ENCODE measurements at places on chromosomes 7 and 10.

- DNase-seq: no peak
These were observed 24.6 kb downstream of the BRI3 start for GRCh38 chr7:98305951-98306535.

DNA sequence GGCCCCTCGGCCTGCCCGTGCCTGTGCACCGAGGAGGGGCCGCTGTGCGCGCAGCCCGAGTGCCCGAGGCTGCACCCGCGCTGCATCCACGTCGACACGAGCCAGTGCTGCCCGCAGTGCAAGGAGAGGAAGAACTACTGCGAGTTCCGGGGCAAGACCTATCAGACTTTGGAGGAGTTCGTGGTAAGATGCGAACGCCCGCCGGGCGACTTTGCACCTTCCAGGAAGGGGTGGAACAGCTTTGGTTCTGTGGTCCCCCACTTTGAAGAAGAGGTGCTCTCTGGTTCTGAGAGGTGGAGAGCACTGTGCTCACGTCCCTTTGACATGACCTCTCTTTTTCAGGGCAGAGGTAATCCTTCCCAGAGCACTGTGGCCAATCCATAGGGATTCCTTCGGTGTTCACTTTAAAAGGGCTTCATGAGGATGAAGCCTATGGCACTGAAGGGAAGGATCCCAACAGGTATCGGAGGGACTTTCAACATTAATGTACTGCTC is 2.6 kb downstream of the VWC2 start:
- DNase-seq: no peak

GRCh38 chr7:12729112-12729511 is 41.7 kb downstream of the ARL4A start:
- DNase-seq: peak; percentile 73

DNA sequence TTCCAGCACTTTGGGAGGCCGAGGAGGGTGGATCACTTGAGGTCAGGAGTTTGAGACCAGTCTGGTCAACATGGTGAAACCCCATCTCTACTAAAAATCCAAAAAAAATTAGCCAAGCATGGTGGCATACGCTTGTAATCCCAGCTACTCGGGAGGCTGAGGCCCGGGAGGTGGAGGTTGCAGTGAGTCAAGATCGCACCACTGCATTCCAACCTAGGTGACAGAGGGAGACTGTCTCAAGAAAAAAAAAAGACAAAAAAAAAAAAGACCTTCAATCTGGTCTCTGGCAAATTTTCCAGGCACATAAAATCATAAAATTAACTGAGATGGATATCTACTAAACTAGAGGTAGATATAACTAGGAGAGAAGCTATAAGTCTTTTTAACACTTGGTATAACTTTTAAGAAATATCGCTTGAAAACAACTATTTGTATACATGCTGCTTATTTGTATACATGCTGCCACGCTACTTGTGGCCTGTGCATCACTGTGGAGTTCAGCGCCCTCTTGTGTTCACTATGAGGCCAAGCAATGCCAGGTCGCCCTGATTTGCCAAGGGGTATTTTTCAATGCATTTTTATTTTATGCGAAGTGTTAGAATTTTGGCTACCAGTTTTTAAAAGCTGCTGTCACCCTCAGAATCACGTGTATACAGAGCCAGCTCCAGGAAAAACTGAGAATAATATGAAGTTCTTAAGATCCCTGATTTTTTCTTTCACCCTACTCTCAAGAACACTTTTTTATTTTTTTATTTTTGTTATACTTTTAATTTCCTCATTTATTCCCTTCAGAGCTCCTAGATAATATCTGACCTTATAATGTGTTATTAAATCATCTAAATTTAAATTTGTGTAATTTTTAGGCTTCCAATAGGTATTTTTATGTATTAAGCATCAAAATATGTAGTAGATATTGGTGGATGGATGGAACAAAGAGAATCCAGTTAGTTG is 26.7 kb downstream of the CYCS start:
- peak; percentile 79 for DNase-seq

GRCh38 chr7:138865843-138866242 is 67.8 kb upstream of the ATP6V0A4 start:
- no peak for DNase-seq

DNA sequence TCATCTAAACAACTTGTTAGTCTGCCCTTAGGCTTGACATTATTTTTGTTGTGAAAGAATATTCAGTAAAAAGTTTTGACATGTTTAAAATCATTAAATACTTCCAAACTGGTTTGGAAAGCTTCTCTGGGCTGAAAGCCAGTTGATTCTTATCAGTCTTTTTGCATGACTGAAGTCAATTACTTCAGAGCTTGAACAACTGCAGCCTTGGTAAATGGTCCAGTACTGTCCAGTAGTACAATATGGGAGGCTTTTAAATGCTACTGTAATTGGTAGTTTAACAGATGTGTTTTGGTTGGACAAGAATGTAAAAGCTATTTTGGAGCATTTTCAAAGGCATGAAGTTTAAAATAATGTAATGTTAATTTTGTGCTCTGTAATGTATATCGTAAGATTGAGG is 103.4 kb downstream of the SDK1 start:
- DNase-seq: peak; percentile 2

DNA sequence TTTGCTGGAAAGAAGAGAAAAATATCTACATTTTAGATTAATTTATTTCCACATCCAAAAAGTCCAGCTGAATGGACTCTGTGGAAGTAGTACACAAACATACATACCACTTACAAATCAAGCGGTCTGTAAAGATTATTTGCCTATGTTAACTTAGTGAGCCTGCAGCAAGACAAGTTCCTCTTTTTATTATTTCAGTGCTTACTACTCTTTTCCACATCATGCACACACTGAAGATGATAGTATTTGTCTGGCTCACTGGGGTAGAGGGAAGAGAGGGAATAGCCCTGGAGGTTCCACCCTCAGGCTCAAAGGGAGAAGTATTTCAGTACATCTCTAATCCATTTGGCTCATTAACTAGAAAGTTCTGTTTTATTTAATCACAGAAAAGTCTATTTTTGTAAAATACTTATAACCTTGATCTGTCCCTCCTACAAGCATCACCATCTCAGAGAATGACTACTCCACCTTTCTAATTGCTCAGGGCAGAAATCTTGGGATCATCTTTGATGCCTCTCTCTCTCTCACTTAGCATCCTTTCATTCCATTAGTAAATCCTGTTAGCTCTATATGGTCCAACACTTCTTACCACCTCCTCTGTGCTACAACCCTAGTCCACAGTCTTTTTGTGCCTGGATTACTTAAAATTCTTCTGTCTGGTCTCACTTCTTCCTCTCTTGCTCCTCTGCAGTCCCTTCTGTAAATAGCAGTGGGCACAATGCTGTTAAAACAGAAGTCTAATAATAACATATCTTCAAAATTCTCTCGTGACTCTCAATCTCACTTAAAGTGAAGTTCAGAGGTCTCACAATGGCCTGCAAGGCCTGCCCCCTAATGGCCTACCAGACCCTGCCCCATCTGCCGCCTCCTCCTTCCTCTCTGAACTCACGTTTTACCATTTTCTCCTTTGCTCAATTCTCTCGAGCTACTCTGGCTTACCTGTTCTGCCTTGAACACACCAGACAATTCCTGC is 64.3 kb upstream of the CCDC6 start:
- no peak for DNase-seq

DNA sequence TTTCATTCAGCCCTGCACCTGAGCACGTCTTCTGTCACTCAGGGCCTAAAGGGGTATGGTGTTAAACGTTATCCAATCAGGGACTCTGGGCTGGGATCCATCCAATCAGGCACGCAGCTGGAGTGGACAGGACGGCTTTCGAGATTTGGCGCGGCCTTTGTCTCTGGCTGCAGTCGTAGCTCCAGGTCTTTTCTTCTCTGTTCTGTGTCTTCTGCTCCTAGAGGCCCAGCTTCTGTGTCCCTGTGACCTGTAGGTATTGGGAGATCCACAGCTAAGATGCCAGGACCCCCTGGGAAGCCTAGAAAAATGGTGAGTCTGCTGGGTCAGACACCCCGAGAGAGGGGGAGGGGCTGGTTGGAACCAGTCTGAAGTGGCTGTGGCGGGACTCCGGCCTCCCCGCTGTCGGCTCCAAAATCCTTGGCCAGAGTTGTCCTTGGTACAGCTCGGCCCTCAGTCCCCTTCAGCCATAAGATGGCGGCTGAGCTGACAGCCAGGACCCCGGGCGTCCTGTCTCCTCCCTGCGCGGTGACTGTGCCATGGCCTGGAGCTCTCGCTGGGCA is 11.7 kb upstream of the ZNF680 start:
- peak; percentile 16 for DNase-seq
